ENCODE measurements at places on chromosomes 3 and 15.

DNA sequence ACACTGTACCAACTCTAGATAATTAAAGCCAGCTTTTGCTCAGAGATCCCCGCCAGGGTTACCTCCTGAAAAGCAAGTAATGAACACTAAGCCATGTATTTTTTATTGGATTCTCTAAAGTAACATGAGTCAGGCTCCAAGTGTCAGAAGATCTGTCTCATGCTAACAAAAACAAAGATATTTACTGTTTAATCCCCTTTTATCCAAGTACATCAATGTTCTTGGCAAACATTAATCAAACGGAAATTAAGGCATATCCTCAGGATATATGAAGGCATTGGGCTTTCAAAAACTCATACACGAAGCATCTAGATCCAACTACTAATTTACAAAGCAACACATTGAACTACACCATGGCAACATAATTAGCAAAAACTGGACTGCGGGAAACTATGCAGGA is 37.2 kb downstream of the MYO5A start:
- DNase-seq, result no peak

DNA sequence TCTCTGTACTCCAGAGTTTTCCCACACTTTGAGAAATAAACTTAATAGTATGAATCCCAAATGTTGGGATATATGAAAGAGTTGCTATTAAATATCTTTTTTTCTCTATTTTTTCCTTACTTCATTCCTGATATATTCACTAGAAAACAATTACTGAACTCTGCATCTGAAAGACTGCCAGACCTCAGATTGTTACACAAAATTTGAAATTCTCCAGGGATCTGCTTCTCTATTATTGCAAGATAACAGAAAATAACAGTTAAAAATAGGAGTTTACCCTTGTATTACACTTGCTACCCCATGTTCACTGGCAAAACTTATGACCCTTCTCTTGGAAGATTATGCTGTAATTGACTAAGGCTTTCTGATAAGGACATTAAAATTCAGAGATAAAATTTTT is 11.7 kb upstream of the P3H2 start:
- DNase-seq, result no peak

GRCh38 chr3:122562923-122563716 is 980 bp downstream of the PARP9 start:
- DNase-seq, result no peak

DNA sequence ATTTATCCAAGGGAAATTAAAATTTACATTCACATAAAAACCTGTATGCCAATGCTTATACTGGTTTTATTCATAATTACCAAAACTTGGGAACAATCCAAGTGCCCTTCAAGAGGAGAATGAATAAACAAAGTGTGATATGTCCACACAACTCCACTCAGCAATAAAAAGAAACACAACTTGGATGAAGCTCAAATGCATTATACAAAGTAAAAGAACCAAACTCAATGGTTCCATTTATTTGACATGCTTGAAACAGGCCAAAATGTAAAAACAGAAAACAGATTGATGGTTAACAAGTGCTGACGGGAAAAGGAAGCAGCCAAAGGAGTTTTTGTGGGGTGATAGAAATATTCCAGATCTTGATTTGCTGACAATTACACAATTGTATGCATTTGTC is 23.5 kb downstream of the OCA2 start:
- DNase-seq, result no peak

DNA sequence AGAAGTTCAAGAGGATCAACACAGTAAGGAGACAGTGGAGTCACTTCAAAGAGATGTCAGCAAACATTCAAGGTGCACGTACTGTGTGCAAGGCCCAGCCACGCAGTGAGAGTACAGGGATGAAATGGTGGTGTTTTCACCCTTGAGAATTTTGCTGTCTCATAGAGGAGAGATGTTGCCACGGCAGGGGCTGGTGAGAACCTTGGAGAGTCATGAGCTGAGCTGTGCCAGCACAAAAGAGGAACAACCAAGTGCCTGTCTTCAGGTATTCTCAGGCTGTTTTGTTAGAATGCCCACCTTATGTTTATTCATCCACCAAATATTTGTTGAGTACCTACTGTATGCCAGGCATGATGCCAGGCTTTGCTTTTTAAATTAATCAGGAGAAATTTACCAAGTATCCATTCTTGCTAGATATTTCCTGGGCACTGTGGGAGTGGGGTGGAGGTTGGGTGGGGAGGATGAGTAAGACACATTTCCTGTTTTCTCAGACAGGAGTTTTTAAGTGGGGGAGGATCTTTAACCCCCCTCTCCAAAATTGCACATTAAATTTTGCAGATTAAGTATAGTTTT is 72.6 kb downstream of the SLC6A11 start:
- no peak for DNase-seq

GRCh38 chr3:184815046-184815930 is 3.3 kb downstream of the VPS8 start:
- no peak for DNase-seq

DNA sequence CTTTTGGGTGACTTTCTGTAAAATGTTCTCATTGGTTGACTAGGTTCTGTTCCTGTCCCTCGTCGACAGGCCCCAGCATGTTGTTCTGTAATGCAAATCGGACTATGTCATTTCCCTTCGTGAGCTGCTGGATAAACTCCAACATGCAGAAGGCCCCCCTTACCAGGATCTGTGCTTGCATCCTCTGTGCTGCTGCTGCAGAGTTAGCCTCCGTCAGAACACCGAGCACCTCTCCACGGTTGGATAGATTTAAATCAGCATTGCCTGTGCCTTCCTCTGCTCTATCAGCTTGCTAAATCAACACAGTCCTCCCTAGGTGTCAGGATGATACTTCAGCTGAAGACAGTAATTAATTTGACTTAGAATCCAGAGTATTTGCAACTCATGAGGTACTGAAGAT is 12.7 kb upstream of the MINDY4B start:
- no peak for DNase-seq

DNA sequence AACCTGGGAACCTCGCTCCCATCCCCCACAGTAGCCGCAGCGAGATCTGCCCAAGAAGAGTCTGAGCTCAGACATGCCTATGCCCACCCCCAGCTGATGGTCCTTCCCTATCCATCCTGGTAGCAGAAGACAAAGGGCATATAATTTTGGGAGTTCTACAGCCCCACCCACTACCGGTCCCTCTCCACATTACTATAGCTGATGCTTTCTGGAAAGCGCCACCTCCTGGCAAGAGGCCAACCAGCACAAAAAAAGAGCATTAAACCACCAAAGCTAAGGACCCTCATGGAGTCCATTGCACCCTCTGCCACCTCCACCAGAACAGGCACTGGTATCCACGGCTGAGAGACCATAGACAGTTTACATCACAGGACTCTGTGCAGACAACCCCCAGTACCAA is 168.4 kb downstream of the MEGF11 start:
- no peak for DNase-seq
